ENCODE measurements at places on chromosomes 7 and 10.

DNA sequence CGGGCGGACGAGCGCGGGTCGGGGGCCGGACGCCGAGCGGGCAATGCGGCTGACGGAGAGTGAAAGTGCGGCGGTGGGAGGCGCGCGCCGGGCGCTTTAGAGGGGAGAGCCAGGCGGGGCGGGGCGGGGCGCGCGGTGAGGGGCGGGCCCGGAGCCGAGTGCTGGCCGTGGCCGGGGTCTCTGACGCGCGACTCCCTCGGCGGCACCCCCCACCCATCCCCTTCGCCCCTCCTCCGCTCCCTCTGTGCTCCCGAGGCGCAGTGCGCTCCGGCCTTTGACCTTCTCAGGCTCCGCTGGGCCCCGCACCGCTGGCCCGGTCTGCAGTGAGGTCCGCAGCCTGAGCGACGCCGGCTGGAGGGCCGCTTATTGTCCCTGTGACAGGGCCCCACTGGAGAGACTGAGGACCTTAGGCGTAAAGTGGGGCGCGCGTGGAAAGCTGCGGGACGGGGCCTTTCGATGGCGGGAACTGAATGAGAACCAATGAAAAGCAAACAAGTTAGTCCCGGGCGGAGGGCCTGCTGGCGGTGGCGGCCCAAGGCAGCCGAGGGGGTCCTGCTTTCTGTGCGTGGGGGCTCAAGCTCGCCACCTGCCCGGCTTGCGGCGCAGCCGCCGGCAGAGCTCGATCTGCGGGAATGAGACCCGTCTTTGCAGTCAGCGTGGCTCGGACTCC is at the start of gene CXCL12:
TSS of gene CXCL12 (minus strand) at position 72 of the 670 bp plus-strand sequence. CDS start 92 bp downstream, outside the sequence.
- DNase-seq, result no peak

DNA sequence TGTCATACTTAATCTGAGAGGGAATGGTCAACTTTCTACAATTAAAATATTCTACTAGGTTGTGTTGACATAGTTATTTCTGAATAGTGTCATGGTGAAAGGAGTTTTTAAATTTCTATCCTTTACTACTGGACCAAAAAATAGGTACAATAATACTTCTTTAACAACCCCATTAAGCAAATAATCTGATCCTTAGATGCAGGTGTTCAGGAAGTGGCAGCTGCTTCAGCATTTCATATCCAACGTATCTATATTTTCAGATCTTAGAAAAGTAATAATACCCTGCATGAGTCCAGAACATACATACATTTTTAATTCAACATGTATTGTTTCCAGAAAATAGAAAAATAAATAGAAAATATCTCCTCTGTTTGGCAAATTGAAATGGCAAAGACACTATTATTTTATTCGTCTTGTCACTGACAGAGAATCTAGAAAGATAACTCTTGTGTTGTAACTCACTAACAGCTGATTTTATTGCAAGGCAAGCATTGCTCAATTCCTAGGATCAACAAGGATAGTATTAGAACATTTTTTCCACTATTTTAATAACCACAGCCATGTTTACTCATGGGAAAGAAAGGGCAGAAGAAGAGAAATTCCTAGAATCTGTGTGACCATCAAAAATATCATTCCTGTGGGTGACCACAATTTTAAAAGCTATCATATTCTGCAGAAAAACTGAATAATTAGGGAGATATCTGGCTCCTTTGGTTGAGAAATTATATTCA is 159.3 kb upstream of the CNTNAP2 start:
- no peak for DNase-seq

GRCh38 chr7:80139236-80139635 is 4.6 kb downstream of the GNAI1 start:
- DNase-seq, result no peak

GRCh38 chr7:140369294-140369693 is 29.0 kb downstream of the SLC37A3 start:
- DNase-seq, result no peak

- DNase-seq, result no peak
Observed at GRCh38 chr10:43983856-43984271, 335.2 kb upstream of the ZNF32 start.

DNA sequence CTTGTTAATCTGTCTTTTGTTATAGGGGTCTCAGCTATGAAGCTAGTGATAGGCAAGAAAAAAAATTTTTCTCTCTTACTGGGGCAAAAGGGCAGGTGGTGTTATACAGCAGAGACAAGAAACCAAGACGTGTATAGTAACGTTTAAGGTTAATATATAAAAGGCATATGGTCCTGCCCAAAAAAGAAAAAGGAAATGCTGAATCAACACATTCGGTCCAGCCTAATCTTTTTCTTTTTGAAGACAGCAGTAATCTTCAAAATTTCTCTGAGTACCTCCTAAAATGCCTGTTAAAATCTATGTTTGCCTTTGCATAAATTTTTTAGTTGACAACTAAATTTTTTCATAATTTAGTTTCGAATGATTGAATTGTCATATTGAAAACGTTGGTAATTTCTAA is 54.5 kb downstream of the P4HA1 start:
- DNase-seq, result no peak

DNA sequence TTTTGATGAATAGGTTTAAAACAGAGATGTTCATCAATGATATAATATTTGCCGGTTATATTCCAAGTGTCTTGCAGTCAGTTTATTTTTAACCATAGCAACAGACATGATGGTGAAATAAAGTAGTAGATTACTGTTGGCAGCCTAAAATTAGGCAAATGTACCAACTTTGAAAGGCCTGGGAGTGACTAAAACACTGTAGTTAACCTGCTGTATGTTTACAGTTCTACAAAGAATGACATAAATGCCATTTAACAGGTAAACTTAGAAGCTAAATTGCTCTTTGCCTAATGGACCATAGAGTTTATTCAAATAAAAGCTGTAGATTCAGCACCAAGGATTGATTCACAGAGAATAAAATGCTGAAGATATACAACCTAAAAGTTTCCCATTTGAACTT is 64.1 kb downstream of the PHTF2 start:
- no peak for DNase-seq

DNA sequence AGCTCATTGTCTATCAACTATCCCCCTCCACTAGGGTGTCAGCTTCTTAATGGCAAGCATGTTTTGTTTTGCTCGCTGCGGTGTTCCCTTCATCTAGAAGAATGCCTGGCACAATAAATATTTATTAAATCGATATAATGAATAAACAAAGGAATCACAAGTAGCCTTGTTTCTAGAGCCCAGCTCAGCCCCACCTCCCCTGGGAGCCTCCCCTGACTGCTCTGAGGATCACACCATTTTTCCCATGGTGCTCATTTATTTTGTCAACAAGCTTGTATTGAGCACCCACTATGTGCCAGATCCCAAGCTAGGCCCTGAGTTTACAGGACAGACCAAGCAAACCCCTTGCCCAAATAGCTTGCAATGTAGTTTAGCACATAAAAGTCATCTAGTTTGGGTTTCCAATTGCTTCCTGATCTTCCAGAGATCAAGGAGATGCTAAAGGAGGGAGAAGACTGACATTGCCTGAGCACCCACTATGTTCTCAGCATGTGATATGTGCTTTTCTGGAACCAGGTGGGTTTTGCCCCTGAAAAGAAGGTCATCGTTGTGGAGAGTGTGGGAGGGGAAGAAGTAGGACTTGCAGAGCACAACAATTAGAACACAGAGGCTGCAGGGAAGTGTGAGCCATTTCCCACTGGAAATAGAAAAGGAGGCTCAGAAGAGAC is 42.3 kb upstream of the GPAM start:
- DNase-seq, result no peak

DNA sequence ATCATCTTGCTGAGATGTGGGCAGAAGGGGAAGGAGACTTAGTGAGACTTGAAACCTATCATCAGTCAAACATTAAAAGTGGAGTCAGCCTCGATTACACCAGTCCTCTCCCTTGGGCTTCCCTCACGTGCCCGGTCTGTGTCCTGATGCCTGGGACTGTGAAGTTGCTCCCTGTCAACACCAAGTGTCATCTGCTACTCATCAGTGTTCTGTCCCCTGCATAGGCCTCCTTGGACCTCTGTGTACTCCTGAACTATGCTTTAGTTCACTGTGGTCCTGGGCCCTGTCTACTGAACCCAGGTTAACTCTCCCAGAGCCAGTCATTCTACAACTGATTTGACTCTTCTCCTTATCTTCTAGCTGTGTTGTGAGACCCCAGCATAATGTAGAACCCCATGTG is 506.3 kb downstream of the TYW1 start:
- no peak for DNase-seq

GRCh38 chr10:50279489-50279888 is 28.2 kb upstream of the ASAH2 start:
- DNase-seq, result no peak

DNA sequence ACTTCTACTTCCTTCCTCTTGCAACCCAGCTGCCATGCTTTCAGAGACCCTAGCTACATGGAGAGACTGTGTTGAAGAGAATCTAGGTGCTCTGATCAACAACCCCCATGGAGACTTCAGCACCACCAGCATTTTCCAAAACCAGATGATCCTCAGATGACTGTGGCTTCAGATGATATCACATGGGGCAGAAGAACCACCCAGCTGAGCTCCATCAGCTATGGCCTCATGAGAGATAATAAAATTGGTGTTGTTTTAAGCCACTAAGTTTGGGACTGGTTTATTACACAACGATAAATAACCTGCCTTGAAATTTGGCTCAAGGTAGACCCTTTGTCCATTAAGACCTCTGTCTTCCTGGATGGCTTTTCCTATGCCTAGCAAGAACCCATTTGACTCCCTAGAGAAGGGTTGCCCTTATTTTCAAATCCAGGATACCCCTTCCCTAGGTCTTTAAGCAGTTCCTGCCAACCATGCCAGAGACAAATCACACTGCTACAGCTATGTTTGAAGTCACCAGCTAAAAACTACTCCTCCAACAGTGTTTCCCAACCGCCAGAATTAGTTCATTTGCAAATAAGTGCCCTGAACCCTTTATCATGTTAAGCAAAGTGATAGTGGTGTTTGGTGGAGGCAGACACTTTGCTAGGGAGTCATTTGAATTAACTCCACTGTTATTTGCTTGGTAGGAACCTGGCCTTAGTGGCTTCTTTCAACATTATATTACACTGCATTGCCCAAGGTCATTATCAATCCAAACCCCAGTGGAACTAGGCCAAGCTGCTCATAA is 136.9 kb upstream of the PALS2 start:
- no peak for DNase-seq

DNA sequence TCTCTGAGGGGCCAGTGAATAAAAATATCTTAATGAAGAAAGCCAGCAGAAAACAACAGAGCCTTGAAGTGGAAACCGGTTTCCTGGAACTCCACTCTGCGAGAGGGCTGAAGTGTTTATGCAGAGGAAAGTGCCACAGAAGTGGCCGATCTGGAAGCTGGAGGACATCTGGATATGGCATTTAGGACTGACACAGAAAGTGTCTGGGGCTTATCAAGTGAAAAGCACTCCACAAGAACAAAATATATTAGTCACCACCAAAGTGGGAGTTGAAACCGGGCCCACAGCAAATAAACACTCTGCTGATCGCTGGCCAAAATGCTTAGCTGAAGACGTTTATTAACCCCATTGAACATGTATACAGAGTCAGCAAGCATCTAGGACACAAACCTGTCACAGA is 7.8 kb downstream of the NOD1 start:
- no peak for DNase-seq

- no peak for DNase-seq
Observed at GRCh38 chr10:80204677-80205476, 460 bp downstream of the ANXA11 start.

GRCh38 chr7:135745703-135746312 is 2.8 kb downstream of the FAM180A start:
- DNase-seq, result no peak

GRCh38 chr7:125173571-125173970 is 243.9 kb upstream of the POT1 start:
- DNase-seq, result no peak

GRCh38 chr10:10677479-10677878 is 340.2 kb upstream of the CELF2 start:
- DNase-seq, result no peak

DNA sequence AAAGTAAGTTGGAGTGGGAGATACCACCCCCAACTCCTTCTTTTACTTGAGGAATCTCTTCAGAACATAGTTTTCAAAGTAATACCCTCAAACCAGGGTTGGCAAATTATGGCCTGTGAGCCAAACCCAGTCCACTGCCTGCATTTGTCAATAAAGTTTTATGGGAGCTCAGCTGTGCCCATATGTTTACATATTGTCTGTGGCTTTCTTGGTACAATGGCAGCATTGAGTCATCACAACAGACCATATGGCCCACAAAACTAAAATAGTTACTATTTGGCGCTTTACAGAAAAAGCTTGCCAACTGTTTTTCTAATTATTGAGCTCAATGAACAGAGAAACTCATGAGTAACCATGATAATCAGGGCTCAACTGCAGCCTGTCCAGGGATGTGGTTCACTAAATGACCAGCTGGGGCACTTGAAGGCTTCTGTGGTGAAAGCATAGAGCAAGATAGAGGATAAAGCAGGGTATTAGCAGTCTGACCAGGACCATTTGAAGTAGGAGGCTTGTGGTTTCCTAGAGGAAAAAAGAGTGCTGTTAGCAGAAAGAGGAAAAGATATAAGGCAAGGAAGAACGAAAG is 196.0 kb upstream of the GRB10 start:
- DNase-seq, result no peak

DNA sequence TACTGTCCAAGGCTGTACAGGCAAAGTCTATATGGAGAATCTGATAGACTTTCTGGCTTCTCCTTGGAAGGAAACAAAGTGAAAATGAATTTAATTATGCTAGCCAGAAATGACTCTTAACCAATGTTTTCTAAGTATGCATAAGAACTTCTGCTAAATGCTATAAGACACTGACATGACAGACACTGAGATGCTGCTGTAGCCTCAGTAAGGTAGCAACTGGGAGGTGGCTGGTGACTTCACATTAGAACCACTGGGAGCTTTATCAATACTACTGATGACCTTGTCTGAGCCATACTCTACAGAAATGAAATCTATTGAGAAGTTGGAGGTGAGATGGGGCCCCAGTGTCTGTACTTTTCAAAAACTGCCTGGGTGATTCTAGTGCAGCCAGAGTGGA is 188.6 kb downstream of the ZNF365 start:
- no peak for DNase-seq

DNA sequence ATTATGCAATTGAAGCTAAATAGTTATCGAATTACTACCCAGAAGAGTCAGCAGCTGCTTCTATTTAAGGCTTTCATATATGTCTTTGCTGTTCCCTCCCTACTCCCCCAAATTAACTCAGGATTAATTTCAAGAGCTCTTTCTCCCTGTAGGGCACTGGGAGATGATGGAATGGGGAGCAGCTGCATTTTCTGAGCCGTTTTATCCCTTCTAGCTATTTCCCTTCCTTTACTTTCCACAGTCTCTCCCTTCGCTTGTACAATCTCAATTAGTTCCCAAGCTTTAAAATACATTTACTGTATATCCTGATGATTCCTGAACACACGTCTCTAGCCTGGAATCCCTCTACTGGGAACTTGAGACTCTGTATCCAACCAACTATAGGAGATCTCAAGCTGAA is 19.8 kb upstream of the TSPAN12 start:
- DNase-seq, result no peak

GRCh38 chr10:110699859-110700468 is 55.8 kb downstream of the RBM20 start:
- no peak for DNase-seq

- no peak for DNase-seq
Observed at GRCh38 chr10:13994932-13995331, 335.8 kb downstream of the FRMD4A start.

Measured in nucleus accumbens (tissue), 56 donors.